ENCODE measurements at places on chromosomes 13 and 19.

DNA sequence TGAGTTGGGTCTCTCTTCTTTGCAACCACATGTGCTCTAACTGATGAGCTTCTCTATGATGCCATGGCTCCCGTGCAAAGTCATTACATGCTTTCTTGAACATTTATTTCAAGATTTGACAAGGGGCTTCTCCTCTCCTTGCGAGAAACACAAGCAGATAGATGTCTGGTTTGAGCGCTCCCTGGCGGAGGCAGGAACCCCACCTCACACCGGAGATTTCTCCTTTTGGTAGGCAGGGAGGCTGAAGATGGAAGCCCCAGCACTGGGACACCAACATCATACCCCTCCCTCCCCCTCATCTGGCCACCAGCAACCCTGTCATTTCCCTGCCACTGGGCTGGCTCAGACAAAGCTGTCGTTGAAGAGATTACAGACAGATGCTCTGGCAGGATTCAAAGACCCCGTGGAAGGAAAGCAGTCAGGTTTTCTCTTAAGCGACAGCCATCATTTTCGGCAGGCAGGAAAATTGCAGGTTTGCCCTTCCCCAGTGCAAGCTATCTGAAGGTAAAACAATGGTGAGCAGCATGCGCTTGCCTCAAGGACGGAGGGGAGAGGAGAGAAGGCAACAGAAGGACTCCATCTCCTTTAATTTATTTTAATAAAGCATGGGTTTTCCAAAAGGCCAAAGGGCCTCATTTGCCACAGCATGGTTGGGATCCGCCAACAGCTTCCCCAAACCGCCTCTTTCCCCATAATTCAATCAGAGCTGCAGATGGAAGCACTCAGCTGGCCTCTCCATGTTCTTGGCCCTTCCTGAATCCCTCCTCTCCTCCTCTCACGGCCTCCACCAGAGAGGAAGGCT is 344.1 kb upstream of the TSHZ3 start:
- DNase-seq = no peak

DNA sequence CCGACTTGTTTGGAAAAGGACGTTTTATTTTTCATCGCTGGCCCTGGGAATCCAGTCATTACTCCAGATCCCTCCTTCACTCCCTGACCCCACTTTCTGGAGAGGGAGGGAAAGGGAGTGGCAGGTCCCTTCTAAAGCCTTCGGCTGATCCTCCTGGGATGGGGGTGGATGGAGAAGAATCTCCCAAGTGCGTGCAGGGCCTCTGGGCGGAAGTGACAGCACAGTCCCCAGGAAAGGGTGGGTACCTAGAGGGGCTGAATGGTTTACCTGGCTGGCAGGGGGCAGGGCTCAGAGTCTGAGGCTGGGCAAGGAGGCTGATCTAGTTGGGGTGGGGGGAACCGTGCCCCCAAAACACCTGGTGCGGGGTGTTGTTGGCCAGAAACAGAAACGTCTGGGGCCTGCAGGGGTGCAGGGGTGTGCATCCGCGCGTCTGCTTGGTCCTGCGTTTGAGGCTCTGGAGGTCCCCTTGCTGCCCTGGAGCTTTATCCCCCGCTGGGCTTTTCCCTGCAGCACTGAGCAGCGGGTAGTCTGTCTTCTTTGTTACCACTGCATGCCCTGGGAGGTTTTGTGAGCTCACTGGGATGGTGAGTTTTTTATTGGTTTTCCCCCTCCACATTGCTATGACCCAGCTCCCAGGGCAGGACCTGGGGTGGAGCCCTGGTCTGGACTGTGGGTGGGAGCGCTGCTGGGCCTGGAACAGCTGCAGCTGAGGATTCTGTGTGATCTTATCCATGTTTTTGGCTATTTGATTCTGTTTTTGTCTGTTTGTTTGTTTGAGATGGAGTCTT is 3.0 kb upstream of the ZNF628 start:
- no peak for DNase-seq

DNA sequence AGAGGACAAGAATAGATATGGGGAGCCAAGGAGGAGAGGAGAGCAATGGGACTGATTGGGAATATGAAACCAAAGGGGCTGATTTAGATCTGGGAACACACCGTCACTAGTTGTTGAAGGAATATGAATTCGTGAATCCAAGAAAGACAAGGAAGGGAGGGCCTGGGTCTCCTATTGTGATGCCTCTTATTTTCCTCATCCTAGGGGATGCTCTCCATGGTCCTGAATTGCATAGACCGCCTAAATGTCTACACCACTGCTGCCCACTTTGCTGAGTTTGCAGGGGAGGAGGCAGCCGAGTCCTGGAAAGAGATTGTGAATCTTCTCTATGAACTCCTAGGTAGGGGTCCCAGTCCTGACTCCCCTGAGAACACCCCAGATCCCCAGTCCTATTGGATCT is 21.5 kb downstream of the RYR1 start:
- no peak for DNase-seq

GRCh38 chr13:41562083-41562482 is 104.7 kb downstream of the RGCC start:
- no peak for DNase-seq

DNA sequence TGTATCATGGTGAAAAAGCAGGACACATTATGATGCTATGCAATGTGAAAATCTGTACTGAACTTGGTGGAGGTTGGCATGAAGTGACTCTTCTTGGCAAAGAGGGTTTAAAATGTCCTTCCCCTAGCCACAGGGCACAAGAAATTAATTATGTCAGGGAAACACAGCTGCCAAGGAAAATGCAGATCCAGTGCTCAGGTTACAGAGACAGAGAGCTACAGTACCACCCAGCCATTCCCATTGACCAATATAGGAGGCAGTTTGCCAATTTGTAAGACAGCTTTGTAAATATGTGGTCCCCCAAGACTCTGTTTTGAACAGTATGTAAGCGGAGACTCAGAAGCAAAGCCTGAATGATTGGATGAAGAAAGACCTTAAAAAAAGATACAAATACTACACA is 69.4 kb upstream of the KLF12 start:
- DNase-seq = no peak

- no peak for DNase-seq
These were observed 72.1 kb downstream of the KATNAL1 start for GRCh38 chr13:30235216-30235615.
